ENCODE measurements at places on chromosomes 5 and 9.

DNA sequence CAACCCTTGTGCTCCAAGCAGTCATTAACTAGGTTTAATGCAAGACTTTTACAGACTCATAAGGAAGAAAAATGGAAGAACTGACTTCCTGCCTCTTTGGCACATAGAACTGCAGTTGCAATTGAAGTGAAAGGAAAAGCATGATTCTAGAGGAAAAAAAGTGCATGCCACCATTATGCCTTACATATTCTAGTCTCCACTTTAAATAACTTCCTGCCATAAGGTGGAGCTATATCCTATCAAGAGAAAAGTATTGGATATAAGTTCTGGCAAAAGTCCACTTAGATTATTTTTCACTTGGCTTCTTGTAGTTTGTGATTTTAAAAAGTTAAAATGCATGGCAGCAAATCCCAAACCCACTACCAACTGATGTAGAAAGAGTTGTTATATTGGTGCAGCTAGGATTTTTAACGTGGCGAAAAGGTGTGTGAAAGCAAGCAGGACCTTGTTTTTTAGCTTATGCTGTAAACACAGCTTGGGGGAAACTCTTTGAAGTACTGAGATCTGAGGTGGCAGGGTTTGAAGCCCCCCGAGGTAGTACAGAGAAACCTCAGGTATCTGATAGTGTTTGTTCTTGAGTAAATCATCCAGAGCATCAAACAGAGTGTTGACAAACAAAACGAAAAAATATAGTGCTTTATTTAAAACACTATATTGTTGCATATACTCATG, 117.9 kb downstream of the ANXA1 start:
- no peak for DNase-seq

DNA sequence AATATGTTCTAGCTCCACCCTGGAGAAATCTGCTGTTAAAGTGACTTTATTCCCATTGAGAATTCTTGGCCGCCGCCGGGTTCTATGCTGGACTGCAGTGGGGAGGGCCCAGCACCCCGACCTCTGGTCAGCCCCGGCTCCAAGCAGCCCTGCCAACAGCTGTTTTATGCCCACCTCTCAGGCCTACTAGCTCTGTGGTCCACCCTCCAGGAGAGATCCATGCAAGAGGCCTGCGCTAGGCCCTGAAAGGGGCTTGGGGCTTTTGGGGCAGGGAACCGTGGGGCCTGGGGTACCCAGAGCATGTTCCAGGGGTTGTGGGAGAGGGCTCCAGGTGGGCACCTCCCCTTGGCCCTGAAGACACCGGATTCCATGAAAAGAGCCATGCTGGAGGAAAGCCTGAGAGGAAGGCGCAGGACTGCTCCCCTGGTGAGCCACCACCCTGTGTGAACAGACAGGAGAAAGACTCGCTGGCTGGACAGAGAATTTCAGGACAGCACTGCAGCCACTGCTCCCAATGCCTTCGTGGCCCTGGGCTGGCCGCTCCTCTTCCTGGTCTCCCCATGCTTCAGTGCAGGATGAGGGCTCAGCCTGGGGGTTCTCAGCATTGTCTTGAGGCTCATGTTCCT, 44.6 kb upstream of the RUFY1 start:
- DNase-seq: no peak

DNA sequence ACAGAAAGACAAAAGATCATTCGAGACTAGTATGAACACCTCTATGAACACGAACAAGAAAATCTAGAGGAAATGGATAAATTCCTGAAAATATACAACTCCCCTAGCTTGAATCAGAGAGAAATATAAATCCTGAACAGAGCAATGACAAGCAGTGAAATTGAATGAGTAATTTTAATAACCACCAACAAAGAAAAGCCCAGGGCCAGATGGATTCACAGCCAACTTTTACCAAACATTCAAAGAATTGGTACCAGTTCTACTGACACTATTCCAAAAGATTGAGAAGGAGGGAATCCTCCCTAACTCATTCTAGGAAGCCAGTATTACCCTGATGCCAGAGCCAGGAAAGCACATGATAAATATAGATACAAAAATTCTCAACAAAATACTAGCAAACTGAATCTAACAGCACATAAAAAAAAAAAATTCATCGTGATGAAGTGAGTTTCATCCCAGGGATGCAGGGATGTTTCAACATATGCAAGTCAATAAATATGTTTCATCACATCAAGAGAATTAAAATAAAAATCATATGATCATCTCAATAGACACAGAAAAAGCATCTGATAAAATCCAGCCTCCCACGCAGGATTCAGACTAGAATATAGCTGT, 25.2 kb upstream of the PTGER4 start:
- no peak for DNase-seq

- no peak for DNase-seq
These were observed 18.6 kb upstream of the ALDH1A1 start for GRCh38 chr9:72971411-72971810.

- no peak for DNase-seq
These were observed 317.8 kb upstream of the ADCY2 start for GRCh38 chr5:7078101-7078500.

DNA sequence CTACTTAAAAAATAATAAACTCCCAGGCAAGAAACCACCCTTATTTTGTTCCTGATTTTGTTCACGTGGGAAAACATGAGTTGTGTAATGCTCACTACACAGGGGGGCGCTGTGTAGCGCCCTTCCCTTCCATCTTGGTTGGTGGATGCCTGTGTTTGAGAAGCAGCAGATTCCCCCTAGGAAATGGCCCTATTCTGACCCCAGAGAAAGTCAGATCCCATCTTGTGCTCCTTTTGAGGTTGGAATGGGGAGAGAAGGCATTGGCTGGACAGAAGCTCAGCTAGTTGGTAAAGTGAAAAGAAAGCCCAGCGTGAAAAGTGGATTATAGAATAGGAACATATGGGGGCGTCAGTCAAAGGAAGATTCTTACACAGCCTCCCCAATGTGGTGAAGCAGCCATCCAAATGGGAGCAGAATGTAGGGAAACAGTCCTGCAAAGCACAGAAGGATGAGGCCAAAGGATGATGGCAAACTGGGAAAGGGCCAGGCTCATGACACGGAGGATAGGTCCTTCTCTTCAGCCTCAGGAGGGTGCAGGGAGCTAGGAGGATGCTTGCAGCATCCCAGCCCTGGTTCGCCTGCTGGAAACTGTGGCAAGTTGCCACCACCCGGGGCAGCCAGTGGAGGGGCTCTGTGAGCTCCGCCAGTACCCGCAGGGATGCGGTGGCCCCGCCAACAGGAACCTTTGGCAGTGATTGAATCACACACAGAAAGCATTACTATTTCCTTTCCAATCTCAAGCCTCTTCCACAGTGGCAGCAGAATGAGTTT, 314.2 kb upstream of the DAP start:
- peak; percentile 5 for DNase-seq
